ENCODE measurements at places on chromosomes 16 and 17. TPM values are rescaled to one million over a fixed set of nuclear protein-coding genes. Genes with fewer than 3 reads are reported as not detected.
A peak's percentile ranks its signal among the peaks of the same experiment; 100 is the strongest.

- DNase-seq, result no peak
Measured at GRCh38 chr16:85479972-85480726, 133.0 kb upstream of the GSE1 start.

DNA sequence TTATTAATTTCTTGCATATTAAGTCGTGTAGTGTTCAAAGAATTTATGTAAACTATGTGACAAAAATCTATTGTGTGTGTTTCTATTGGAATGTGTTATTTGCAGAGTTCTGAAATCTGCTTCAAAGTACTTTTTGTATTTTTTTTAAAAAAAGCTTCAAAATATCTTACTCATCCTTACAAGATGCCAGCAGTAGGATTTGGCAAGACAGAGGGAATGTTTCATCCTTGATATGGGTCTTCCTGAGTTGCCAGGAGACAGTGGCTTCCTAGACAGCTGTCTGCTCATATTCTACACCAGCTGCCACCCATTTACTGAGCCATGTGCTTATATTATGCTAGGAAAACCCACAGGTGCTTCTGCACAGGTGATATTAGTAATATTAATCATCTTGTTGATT, 36.4 kb downstream of the EFCAB5 start:
- peak; percentile 59 for DNase-seq

- no peak for DNase-seq
Measured at GRCh38 chr17:68542698-68543463, 30.7 kb downstream of the PRKAR1A start.

GRCh38 chr16:87358250-87358649, 25.3 kb downstream of the FBXO31 start:
- no peak for DNase-seq

GRCh38 chr16:22751104-22751667, 62.8 kb upstream of the HS3ST2 start:
- DNase-seq, result no peak

DNA sequence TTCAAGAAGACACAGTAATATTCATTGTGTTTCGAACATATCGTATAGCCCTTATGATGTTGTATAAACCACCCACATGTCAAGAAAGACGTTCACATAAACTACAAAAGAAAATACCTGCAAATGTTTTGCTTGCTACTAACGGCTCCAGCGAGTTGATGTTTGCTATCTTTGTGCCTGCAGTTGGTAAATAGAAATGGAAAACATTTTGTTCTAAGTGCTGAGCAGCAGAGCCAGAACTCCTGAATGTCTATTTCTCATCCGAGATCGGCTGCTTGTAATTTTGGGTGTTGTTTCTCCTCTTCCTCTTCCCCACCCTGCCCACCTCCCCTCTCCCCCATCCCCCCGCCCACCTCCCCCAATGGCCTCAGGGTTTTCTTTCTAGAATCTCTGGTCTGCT, 5.0 kb downstream of the SYT17 start:
- DNase-seq, result no peak

DNA sequence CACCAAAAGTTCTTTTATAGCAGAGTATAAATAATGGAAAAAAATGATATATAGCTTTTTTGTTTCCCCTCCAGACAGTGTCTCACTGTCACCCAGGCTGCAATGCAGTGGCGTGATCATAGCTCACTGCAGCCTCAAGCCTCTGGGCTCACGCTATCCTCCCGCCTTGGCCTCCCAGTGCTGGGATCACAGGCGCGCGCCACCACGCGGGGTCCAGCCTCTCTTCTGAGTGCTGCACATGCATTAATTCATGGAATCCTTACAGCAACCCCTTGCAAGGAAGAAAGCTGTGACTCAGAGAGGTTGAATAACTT, 18.0 kb upstream of the ZNF629 start:
- no peak for DNase-seq

GRCh38 chr16:1940273-1941161, 2.5 kb downstream of the MSRB1 start:
- DNase-seq, result no peak

DNA sequence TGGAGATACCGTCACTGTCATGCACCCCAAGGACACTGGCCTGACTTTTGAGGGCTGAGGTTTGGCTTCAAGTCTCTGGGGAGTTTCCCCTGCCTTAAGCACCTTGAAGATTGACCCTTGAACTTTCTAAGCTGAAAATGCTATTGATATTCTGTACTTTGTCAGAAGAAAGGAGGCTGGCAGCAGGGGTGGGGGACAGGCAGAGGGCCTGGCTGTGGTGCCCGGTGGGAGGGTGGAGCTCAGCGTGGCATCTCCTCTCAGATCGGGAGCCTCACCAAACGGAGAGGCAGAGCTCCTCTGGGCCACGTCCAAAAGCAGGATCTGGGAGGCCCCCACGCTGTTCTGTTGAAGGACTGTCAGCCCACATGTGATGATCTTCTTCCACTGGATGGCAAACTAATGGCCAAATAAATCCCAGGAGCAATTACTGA, 305.2 kb upstream of the IRX3 start:
- no peak for DNase-seq

DNA sequence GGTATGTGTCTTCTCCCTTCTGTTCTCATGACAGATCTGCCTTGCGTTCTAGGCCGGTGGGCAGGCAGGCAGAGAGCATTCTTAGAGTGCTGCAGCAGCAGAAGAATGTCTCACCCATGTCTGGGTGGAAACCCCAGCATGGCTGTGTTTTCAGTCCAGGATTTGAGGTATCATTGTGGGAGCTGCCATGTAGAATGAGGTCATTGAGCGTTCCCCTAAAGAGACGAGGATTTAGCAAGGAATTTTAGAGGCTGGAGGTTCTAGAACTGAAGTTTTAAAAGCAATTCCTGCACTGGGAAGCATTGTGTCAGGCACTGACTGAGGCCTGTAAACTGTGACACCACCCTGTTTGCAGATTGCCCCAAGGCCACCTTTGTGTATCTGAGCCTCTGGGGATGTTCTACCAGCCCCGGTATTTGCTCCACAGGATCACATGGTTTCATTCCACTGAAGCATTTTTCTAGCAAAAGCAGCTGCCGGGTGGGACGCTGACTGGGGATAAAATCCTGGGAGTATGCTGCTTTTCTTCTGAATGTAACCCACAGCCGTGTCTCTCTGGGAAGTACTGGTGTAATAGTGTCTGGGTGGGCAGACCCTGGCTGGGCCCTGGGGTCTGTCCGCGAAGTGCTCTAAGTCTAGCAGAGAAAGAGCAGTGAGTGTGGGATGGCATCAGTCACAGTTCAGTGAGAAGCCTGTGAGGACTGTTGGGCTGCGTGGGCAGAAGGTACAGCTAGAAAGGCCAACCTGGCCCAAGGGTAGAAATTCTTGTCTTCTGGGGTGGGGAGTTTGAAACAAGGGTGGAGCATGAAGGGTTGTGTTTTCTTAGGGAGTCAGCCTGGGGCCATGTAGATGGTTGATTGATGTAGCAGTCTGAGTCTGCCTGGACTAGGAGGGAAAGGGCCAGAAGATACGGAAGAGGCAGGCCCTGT, 30.2 kb downstream of the PLCD3 start:
- DNase-seq, result peak; percentile 88

GRCh38 chr17:57723427-57724025, 21.6 kb downstream of the CCDC182 start:
- no peak for DNase-seq

The GPR142 gene
- total RNA-seq, result 1.2 TPM

The HCRT gene
- not detected for total RNA-seq

The CLEC10A gene
- not detected for total RNA-seq

The TP53TG3C gene
- not detected for total RNA-seq

The AOC2 gene
- 1.4 TPM for total RNA-seq
